ENCODE measurements at places on chromosomes 1 and 21.

- no peak for DNase-seq
Observed at GRCh38 chr1:37267111-37267835, 207.1 kb upstream of the ZC3H12A start.

- no peak for DNase-seq
Observed at GRCh38 chr1:67948151-67949080, 102.0 kb downstream of the DIRAS3 start.

DNA sequence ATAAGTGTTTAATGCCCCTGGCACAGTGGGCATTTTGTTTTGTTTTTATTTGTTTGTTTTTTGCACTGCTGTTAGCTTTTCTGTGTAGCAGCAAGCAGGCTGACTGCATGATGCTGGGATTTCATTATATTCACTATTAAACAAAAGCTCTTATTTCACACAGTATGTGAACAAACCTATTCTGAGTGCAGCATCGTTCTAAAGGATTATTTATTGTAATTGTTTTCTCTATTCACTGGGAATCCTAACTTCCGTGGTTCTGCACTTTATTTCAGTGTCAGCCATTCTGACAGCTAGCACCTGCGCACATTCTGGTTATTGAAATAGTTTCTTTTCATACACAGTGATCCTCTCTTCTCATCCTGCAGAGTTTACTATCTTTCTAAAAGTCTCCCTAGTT lies 595.0 kb downstream of the NEGR1 start:
- DNase-seq: no peak

- DNase-seq: no peak
Observed at GRCh38 chr1:113201560-113201959, 128.6 kb downstream of the LRIG2 start.

DNA sequence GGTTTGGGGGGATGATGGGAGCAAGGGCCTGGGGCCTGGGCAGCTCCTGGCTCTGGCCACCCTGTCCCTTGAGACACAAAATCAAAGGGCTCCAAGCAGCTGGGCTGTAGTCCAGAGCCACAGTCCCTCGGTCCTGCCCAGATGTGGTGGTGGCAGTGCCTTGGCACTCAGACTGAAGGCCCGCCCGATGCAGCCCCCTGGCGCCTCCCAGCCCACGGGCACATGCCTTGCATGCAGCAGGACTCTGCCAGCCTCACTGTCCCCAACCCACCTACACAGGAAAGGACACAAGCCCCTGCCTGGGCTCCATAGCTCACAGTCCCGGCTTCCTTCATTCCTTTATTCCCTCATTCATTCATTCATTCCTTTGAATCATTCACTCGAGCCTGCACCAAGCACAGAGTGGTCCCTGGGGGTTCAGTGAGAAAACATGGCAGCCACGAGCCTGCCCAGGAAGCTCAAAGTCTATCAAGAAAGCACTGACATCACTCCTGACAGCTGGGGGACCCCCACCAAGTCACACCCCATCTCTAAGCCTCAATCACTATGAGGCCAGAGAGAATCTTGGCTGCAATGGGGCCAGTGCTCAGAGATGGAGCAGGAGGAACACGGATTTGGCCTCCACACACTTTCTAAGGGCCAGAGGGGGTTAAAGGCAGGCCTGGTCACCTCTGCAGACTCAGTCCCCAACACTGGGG lies 5.8 kb downstream of the SDC3 start:
- no peak for DNase-seq

DNA sequence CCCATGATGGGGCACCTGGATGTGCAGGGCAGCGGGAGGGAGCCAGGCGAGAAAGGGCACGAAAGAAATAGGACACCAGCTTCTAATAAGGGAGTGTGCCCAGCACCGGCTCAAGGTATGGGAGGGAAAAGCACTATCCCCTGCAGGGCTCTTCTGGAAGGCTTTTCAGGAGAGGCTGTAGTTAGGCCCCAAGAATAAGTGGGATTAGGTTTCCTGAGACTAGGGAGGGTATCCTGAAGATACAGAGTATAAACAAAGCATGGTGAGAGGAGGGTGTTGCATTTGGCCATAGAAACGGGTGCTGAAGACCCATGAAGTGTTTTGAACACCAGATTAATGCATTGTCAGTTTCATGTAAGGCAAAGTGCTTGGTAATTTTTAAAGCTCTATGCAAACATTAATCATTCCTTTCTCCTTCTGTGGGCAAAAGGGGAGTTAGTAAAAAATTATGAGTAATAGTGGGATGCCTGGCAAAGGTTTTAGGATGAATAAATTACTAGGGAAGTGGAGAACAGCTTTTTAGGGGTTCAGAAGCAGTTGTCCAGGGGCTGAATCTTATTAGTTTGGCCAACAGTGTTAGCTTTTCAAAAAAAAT lies 74.0 kb downstream of the SYT6 start:
- DNase-seq: no peak

DNA sequence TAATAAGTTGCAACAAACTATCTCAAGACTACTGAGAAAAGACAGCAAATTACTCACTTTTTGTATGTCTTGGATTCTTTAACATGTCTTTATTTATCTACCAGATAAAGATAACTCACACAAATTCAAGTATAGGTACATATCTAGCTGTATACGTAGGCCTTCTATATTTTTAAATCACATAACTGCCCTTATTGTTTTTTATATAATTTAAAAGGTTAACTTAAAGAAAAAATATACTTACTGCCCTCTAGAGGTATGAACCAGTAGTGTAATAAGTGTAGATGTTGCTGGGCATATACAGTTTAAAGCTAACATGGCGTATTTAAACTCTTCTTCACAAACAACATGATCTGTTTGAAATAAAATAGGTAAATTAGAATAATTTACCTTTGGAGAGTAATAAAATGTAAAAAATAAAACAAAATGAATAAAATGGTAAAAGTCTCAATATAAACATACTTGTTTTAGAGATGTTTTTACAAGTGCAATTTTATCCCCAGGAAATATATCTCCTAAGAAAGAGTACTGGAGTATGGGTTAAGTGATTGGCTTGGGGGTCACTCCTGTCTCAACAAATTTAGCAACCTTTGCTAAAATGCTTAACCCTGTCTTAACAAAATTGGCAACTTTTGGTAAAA lies 235.2 kb downstream of the KCNT2 start:
- no peak for DNase-seq

GRCh38 chr1:110477445-110477957 lies 26.6 kb downstream of the PROK1 start:
- no peak for DNase-seq

DNA sequence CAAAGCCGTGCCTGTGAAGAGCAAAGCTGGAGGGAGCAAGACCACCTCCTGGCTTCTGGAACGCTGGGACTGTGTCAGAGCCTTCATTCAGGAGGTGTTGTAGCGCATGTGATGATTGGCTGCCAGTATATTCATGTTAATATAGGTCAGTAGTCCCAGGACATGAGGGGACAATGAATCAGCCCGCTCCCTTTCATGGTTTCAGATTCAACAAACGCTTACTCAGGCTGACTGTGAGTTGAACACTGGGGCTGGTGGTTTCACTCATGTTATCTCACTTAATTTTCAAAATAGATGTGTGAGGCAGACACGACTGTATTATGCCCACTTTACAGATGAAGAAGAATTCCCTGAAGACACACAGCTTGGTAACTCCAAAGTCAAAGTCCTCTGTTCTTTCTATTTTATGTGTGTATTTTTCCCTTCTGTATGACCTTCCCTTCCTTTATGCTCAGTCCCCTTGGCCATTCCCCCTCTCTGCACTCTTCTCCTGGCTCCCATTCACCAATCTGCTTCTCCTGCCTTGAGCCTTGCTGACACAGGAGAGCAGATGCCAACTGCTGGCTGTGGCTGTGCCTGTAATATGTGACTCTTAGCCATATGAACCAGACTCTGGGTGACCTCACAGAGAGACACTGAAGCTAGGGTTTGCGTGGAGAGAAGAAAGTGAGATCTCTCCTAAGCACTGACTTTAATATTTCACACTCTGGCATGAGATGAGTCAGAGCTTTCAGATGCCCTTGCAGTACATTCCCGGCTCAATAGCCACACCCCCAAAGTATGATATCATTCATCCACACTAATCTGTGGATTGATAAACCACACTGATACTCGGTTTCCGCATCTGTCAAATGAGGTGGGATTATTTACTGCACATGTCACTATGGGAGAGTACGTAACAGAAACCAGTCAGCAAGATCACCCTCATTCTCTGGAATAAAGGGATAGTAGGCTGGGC lies 31.4 kb upstream of the KIRREL1 start:
- no peak for DNase-seq

DNA sequence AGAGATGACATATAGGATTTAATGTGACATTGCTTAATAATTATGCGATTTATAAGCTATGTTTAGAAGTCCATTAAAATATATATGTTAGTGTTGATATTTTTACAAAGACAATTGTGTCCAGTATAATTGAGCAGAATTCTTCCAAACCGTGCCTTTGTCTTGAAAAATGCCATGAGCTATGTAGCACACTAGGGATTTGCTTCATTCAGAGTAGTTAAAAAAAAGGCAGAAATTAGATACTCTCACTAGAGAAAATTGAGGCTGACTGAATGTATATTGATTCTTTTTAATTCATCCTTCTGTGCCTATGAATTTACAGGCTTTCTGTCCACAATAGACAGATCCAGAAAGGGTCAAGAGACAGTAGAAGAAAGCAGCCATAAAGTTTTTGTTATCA lies 429.0 kb downstream of the NEGR1 start:
- DNase-seq: no peak

GRCh38 chr1:226995365-226996332 lies 55.6 kb downstream of the COQ8A start:
- peak; percentile 9 for DNase-seq

DNA sequence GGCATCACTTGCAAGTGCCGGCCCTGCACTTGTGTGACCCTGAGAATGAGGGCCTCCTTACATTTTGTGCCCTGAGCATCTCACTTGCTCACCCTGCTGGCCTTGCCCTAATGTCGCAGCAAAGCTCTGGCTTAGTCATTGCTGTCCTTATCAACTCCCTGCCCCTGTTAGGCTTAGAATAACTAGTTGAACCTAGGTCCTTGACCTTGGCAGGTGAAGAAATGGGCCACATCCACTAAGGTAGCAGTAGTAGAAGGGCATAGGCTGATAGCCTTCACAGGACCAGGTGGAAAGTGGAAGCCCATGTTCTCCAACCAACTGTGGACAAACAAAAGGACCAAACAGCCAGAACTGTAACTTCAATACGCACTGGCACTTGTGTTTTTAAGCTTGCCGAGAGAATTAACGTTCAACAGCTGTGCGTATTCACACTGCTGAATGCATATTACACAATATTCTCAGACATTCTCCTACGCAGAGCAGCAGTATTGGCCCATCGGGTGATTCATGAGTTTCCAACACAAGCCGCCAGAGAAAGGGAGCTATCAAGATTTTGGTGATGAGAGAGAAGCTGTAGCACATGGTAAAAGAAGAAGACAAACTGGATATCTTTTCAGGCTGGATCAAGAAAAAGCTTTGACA lies 27.7 kb upstream of the PTGFRN start:
- DNase-seq: no peak

DNA sequence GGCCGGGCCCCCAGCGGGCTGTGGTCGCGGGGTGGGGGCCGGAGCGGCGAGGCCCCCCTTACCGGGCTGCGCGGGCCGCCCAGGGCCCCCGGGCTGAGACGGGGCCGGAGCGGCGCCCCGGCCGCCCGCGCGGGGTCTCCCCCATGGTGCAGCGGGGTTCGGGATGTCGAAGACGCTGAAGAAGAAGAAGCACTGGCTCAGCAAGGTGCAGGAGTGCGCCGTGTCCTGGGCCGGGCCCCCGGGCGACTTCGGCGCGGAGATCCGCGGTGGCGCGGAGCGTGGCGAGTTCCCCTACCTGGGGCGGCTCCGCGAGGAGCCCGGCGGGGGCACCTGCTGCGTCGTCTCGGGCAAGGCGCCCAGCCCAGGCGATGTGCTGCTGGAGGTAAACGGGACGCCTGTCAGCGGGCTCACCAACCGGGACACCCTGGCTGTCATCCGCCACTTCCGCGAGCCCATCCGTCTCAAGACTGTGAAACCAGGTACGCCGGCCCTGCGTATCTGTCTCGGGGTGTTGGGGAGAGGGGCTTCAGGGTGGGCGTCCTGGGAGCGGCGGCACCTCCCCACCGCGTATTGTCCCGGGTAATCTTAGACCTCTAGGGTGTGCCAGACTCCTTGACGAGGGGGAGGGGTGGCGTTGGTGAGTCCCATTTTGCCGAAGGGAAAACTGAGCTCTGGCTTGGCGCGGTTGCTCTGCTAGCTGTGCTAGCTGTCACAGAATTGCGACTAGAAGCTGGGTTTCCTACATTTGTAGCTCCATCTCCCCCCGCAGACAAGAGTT lies 745 bp downstream of the MAGI3 start:
- DNase-seq: peak; percentile 81

- DNase-seq: no peak
Observed at GRCh38 chr1:33445108-33445507, 14.2 kb upstream of the PHC2 start.

DNA sequence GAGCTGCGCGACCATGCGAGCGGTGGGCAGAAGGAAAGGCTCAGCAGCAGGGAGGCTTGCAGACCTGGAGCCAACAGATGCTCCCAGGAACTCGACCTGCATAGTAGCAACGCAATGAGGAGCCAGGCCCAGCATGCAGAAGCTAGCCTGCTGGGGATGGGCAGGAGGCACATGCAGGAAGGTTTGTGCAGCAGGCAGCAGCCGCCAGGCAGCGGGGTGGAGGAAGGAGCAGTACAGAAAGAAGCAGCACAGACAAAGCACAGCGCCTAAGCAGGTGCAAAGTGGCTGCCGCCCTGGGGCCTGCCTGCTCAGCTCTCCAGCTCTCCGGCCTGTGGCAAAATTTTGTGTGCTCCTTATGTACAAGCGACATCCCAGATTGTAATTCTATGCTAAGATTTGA lies 213.5 kb upstream of the MAP1LC3C start:
- DNase-seq: peak; percentile 28

DNA sequence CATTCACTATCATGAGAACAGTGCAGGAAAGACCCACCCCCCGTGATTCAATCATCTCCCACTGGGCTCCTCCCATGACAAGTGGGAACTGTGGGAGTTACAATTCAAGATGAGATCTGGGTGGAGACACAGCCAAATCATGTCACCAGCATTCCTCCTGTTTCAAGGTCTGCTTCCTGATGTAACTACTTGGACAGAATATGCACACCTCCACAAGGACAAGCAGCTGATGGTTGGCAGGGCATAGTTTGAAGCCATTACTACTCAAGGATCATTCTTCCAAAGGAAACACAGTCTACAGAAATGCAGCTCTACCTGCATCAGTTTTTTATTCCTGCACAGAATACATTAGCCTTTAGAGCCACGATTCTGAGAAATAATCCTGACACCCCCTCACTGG lies 28.5 kb upstream of the RNF2 start:
- DNase-seq: no peak

GRCh38 chr1:34843392-34844251 lies 15.9 kb downstream of the SMIM12 start:
- no peak for DNase-seq

DNA sequence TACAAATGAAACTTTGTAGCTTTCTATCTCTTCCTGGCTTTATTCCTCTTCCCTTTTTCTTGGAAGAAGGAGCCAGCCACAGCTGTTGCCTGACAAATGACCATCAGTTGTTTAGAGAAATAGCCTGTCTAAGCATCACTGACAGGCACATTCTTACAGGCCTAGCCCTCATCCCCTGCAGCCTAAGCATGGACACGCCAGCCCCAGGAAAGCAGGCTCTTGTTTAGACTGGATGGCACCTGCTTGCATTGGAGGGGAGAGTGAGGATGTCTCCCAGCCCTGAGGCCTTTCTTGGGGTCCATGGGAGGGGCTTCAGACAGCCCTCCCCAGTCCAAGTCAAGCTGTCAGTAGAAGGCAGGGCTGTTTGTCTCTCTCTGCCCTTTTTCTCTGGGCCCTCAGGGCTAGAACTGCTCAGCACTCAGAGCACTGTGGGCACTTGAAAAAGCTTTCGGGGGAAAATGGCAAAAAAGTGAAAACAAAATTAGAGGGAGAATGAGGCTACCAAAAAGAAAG lies 282.5 kb upstream of the PLXNA2 start:
- peak; percentile 39 for DNase-seq

All from retina (tissue), 1 donor.